ENCODE measurements at places on chromosomes 3 and 15.

DNA sequence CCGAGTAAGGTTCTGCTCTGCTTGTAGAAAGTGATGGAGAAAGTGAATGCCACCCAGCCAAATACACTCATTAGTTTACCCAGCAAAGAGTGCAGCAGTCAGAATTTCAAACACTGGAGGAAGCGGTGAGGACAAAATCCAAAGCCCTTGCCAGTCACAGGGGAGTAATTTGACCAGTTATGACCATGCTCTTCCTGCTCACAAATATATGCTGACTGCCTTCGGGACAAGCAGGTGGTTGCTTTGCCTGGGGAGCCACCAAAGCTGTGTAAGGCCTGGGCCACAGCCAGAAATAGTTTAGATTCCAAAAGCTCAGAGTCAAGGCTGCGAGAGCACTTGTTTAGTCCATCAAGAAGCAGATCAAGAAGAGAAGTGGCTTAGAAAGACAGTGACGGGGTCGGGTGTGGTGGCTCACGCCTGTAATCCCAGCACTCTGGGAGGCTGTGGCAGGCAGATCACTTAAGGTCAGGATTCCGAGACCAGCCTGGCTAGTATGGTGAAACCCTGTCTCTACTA lies 51.0 kb upstream of the ATP13A3 start:
- DNase-seq, result peak; percentile 94

- peak; percentile 89 for DNase-seq
Observed at GRCh38 chr15:98727115-98728040, 79.0 kb downstream of the IGF1R start.

- no peak for DNase-seq
Observed at GRCh38 chr3:146280864-146281263, 30.0 kb upstream of the PLSCR4 start.

DNA sequence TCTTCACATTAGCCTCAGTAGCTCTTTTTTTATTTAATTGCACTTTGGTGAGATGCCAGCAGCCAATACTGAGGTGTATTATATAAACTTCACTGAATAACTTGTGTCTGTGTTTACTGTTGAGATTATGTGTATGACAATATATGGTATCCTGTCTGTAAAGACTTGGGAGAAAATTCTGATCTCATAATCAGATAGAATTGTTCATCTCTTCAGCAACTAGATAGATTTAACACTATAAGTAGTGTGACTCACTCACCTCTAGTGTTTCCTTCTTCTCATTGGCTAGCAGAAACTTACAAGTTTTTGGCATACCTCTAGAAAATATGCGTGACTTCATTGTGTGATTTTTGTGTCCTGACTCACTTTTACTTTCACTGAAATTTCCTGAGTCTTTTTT lies 67.6 kb upstream of the TGFBR2 start:
- DNase-seq, result peak; percentile 88

DNA sequence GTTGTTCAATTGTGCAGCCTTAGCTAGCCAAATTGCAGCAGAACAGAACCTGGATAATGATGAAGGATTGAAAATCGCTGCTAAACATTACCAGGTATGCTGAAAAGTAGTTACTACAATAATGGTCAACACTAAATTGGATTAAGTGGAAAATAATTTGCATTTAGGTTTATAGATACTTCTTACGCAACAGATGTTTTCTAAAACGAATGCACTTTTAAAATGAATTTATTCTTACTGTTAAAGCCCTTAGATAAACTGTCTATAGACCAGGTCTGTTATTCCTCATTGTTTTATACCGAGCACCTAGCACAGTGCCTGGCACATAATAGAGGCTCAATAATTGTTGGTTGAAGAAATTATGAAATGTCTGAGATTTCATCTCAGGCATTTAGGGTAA lies 23.6 kb downstream of the PDCD6IP start:
- DNase-seq, result no peak

DNA sequence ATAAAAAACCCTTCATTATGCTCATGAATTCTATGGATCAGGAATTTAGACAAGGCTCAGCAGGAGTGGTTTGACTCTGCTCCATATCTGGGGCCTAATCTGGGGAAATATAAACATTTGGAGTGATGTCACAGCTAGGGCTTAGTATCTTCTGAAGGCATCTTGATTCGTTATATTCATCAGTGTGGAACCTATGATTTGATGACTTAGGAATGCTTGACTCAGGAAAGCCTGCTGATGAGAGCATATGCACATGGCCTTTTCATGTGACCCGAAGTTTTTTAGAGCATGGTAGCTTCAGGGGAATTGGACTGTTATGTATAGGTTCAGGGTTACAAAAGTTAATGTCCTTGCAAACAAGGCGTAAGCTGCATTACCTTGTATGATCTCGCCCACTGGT lies 184.9 kb upstream of the LRRC3B start:
- DNase-seq, result peak; percentile 87

DNA sequence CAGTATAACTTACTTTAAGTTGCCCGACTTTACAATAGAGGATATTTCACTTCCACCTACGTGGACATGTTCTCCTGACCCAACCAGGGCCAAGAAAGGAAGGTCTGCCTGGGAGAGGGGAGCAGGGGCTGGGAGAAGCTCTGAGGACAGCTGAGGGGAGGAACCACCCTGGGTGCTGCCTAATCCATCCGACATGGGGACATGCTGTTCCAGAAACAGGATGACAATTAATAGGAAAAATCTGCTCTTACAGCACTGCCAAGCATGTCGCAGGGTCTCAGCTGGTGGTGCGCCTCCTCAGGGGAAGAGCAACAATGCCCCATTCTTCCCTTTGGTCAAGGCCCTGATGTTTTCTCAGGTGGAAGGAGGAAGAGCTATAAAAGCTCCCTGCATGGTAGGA lies 132.3 kb downstream of the NTRK3 start:
- DNase-seq, result no peak

DNA sequence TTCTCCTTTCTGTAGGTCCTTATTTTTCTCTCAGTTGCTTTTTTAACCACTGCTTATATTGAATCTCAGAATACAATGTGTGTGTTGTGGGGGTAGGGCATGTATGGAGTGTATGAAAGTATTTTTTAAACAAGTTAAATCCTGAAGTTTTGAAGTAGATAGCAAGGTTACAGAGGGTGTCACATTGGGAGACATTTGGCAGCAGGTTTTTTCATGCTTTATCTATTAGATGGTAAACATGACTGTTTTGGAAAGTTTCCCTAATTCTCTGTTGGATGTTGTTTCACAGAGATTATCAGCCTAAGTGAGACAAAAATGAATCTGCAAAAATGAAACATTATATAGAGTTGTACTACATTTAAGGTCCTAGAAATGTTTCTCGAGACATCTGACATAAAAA lies 190.6 kb upstream of the ARPP21 start:
- no peak for DNase-seq

- DNase-seq, result peak; percentile 88
Observed at GRCh38 chr3:191070762-191071403, 128.2 kb upstream of the OSTN start.

GRCh38 chr3:116318370-116318769 lies 126.9 kb downstream of the LSAMP start:
- DNase-seq, result no peak
